Aorta (tissue), 5 donors: ENCODE measurements at places on chromosomes 1 and 21. TPM values are rescaled to one million over a fixed set of nuclear protein-coding genes. Genes with fewer than 3 reads are reported as not detected.

SYCP1 gene
- total RNA-seq, result not detected

GRCh38 chr1:231869364-231869763 is 242.8 kb downstream of the DISC1 start:
- DNase-seq, result peak; percentile 52

DNA sequence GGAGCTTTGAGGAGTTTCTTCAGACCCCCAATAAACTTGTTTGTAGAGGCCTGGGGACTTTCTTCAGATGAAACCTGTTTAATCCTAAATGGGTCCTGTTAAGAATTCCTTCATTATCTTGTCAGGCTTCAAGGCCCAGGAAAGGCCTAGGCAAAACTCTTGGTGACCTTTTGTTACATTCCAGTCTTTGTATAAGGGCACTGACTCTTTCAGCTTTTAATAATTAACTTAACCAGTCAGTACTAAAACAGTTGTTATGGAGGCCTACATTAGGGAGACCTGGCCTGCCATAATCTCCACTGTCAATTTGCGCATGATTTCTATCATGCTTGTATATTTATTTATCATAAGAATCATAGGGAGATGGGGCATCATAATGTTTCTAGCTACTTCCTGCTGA is 110.2 kb downstream of the FCRL5 start:
- DNase-seq, result no peak

DNA sequence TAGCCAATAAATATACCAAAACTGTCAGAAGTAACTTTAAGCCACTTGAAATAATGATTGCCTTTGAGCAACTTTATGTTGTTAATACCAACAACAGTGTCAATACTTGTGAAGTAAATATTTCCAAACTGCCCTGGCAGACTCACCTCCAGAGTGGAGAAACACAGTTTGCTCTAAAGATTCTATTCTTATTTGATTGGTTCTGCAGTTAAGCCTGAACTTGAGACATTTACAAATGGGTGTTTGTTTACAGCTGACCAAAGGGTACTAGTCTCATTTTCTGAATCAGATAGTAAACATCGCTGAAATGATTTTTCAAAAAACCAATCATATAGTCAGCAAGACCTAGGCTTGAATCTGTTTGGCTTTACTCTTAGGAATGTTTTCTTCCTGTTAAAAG is 1.3 kb upstream of the MYOC start:
- DNase-seq, result no peak

TATDN3 gene
- 11.4 TPM for total RNA-seq

DNA sequence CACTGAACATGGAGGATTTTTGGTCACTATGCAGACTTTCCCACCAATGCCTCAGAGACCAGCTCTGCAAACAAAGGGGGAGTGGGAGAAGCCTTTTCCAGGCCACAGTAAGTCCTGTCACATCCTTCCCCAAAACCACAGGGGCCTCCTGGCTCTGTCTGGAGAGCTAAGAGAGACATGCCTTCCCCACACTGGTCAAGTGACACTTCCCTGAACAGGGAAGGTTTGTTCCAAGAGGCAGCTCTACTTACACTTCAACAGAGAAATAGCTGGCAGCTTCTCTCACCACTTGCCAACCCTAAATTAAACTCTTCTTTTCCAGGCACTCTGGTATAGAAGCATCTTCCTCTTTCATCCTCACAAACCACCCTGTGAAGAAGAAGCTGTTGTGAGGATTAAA is 39.7 kb downstream of the EDN2 start:
- no peak for DNase-seq

DNA sequence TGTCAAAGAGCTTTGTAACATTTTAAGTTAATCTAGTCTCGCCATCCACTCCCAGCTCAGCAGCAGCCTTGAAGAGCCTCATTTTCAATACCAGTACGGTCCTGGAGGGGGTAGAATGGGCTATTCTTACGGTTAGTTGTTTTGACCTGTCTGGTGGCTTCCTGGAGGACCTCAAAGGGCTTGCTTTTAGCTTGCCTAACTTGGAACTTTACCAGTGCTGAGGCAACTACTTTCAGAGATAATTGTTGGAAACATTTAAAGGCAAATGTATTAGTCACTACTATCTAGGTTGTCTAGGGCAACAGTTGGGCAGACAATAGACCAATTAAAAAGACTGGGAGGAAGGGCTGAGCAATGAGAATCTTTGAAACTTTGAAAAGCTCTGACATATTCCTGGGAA is 56.0 kb downstream of the TTLL7 start:
- no peak for DNase-seq

GRCh38 chr1:223006371-223006770 is 136.7 kb downstream of the TLR5 start:
- no peak for DNase-seq

FBXO2 gene
- total RNA-seq, result 9.8 TPM

TRPM2 gene
- total RNA-seq, result 7.0 TPM

GIPC2 gene
- 2.8 TPM for total RNA-seq

DNA sequence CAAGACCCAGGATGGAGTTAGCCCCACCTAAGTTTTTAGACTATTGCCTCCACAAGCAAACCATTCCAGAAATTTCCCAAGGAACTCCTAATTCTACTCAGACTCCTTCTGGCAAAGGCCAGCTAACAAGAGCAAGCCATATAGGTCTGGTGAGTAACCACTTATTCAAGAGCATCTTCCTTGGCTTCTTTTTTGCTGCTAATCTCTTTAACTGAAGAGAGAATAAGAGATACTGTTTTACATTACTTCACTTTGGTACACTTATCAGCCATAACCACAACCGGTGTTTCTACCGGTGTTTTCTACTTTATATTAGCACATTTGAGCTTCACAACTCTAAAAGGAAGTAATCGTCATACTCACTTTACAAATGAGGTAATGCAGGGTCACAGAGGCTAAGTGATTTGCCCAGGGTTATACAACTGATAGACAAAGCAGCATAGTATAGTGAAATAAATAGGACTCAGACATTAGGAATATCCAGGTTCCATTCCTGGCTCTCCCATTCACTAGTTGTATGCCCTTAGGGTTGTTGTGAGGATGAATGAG is 1.7 kb upstream of the EPS15 start:
- no peak for DNase-seq

TRAF3IP3 gene
- 9.0 TPM for total RNA-seq

DNA sequence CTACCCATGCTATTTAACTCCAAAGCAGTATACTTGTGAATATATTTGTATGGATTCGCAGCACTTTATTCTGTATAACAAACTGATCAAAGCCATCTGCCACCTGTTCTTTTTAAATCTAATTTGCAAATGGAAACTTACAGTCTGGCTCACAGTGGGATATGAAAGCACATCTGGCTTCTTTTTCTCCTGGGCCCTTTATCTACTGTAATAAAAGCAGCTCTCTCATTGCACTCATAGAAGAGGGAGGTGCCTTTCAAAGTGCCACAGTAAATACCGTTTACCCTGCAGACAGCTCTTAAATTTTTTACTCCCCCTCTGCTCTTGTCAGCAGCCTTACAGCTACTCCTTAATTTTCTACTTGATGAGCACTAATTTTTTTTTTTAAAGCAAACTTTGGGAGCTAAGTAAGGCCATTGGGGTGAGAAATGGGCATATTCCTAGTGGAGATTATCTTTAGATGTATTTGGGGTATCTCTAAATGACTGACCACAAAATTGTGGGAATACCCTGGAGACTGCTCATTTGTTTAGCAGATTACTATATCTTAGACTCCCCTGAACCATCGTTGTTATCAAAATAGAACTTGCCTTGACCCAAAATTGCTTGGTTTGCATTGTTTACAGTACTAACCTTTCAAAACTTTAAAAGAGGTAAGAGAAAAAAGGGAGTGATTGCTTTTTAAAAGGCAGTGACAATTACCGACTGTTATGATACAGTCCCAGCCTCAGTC is 110.1 kb downstream of the VPS13D start:
- no peak for DNase-seq

GRCh38 chr1:65177457-65177856 is 29.5 kb downstream of the AK4 start:
- no peak for DNase-seq

GRCh38 chr1:44314452-44314851 is 40.6 kb downstream of the ERI3 start:
- DNase-seq, result no peak

DNA sequence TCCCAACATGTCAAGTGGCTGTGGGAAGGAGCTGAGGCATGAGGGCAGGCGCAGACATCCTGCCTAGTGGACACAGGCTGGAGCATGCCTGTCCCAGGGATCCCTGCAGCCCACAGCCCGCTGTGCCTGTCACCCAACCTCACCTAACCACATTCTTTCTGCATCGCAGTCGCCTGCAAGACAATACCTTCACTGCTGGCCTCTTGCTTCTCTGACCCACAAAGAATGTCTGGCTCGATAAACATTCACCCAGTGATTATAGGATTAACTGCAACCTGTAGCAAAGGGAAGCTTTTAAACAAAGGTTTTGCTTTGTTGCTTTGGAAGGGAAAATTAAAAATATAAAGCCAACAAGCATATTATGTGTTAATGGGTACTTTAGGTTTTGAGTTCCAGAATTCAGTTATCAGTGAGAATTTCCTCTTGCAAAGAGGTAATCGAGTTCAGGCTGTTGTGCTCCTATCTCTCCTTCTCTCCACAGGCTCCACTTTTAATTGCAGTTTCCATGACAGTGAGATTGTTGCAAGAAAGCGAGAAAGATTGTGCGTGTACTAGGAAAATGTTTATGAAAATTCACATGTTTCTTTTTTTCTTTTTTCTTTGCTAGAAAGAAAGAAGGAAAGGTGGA is 40.0 kb upstream of the ZNF648 start:
- DNase-seq, result no peak

DNA sequence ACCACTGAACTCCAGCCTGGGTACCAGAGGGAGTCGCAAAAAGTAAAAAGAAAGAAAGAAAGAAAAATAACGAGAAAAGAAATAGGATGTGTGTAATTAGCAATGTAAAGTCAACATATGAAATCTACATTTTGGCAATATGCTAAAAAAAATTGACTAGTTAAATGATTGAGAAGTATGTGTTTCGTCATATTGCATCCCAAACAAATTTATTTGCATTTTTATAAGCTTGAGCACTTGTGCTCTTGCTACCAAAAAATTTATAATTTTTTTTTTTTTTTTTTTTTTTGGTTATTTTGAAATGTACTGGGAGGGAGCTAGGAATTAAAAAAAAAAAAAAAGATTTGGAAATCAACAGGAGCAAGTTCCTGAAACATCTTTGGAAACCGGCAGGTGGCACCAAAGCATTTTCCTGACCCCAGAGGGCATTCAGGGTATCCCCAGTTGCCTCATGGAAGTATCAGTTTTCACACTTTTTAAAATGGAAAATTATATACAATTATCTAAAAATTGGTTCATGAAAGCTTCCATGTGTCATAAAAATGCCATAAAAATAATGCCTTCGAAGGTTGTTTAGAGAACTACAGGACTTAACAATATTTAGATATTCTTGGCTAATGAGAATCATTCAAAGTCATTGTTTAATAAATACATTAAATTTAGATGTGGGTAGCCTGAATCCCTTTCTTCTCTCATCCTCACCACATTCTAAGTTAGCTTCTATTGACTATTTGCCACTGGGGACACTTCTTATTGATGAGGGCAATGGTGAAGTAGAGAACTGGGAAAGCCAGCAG is 4.8 kb upstream of the HEATR1 start:
- DNase-seq, result peak; percentile 74

DNA sequence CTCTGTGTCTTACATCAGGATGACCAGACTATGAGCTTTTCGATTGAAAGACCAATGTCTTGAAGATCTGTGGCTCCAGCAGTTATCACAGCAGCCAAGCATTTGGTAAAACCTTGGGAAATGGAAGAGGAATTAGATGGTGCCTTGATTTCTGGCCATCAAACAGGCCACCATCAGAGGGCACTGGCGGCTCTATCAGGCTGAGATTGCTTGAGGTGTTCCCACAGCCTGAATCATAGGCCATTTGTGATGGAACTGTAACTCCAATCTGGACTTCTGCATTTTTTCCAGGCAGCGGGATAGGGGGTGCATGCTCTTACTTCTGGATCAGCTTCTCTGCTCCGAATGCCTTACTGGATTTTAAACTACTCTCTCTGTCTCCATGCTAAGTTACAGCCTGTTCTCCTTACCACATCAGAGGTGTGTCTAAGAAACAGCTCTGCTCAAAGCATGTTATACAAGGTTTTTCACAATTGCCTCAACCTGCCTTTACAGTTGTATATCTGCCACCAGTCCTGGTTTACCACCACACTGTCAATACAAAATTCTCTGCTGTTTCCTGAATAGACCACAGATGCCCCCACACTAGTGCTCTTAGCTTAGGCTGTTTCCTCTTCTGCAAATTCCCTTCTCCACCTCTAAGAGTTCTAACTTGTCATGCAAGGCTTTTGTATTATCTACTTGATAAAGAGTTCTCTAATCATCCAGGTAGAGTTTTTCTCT is 180.9 kb downstream of the PTGER3 start:
- no peak for DNase-seq

GRCh38 chr1:165738794-165739193 is 29.9 kb downstream of the TMCO1 start:
- no peak for DNase-seq

IL22RA1 gene
- total RNA-seq, result 0.18 TPM

ANKRD34A gene
- total RNA-seq, result 2.2 TPM

DNA sequence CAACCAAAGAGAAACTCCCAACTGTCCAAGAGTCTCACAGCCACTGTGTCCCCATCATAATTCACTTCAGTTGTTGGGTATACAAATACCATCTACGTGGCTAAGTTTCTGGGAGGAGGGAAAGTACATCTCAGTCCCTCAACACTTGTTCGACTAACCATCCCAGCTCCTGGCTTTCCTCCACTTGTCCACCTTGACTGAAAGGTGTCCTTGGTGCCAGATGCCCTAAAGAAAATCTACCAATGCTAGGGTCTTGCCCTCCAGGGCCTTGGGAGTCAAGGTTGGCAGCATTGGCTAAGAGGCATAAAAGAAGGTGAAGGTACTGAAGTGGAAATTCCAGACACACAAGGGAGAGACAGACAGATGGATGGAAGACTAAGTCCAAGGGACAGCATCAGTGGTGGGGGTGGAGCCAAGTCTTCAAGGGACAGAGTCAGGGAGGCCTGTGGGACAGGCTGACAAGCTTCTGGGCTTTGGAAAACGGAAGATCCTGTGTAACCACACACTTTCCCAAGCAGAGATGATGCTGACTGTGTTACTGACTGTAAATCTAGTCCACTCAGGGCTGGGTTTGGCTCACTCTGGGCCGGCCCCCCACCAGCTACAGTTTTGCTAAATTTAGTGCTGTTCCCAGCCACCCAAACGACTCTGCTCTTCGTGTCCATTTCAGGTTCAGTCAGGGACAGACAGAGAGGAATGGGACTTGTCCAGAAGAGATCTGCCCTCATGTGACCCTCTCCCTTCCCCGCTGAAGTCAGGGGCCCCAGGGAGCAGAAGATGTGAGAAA is 60.1 kb downstream of the CD34 start:
- no peak for DNase-seq

GRCh38 chr1:215600258-215600792 is 33.2 kb downstream of the KCTD3 start:
- DNase-seq, result no peak

RWDD3 gene
- 16.7 TPM for total RNA-seq
